ENCODE measurements at places on chromosomes 4 and X. TPM values are rescaled to one million over a fixed set of nuclear protein-coding genes. Genes with fewer than 3 reads are reported as not detected.
A peak's percentile ranks its signal among the peaks of the same experiment; 100 is the strongest.

Gene CD40LG
- total RNA-seq = 1.5 TPM

Gene MAGEC1
- total RNA-seq = not detected

Gene PDZD4
- total RNA-seq = 10.7 TPM

Gene NKX3-2
- 1.7 TPM for total RNA-seq

DNA sequence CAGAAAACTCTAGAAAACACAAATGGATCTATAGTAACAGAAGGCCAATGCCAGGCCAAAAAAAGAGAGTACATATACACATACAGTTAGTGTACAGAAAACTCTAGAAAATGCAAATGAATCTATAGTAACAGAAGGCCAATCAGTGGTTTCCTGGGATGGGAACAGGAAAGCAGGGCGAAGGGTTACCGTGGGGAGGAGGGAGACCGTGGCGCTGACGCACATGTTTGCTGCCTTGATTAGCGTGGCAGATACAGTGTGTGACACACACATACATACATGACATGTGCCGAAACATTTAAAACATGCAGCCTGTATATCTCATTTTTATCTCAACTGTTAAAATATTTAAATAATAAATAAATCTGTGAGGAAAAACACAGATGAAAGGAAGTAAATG lies 14.7 kb downstream of the GAK start:
- DNase-seq = peak; percentile 13
- peaks cover 88% of the 10 kb centered on the region for H3K4me1 ChIP-seq
- no peak overlapping the region for H3K27ac ChIP-seq

GRCh38 chr4:182206266-182206665 lies 36.9 kb upstream of the TENM3 start:
- H3K27ac ChIP-seq = peak overlapping the region; percentile 60
- DNase-seq = no peak
- H3K4me1 ChIP-seq = no peaks in the 10 kb centered on the region
- H3K27me3 ChIP-seq = no peaks in the 10 kb centered on the region
- no peaks in the 10 kb centered on the region for H3K36me3 ChIP-seq

DNA sequence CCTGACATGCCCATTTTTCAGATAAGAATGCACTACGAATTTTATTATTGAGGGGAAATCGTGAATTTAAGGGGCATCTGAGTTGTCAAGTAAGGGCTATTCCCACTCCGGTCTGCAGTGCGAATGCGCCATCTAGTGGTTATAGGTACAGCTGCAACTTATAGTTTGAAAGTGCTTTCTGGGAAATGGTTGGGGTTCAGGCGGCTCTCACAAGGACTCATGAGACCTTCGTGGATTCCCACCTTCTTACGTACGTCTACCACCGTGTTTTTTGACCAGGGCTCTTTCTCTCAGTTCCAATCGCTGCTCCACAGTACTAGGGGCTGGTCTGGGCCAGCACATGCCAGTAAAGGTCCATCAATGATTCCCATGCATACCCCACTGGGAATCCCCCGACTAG lies 12.3 kb downstream of the MSL3 start:
- no peaks in the 10 kb centered on the region for H3K4me1 ChIP-seq
- H3K4me3 ChIP-seq = no peak overlapping the region
- H3K27ac ChIP-seq = no peak overlapping the region
- H3K36me3 ChIP-seq = no peaks in the 10 kb centered on the region

- H3K36me3 ChIP-seq = no peaks in the 10 kb centered on the region
- peak within 1 kb of the TSS; percentile 40 for H3K4me3 ChIP-seq
- DNase-seq = peak; percentile 95
- peak within 1 kb of the TSS; percentile 88 for H3K27ac ChIP-seq
Observed at GRCh38 chr4:155758481-155759371, at the start of gene GUCY1B1. Gene GUCY1B1, plus strand, starts transcription at chr4:155759021. Its CDS starts 120 bp downstream, at chr4:155759141.

- H3K4me1 ChIP-seq = no peaks in the 10 kb centered on the region
- no peaks in the 10 kb centered on the region for H3K27me3 ChIP-seq
- H3K27ac ChIP-seq = no peak overlapping the region
- DNase-seq = no peak
- no peaks in the 10 kb centered on the region for H3K36me3 ChIP-seq
Observed at GRCh38 chrX:105488716-105489115, 268.2 kb upstream of the TEX13A start.

- no peak overlapping the region for H3K4me3 ChIP-seq
- no peak overlapping the region for H3K27ac ChIP-seq
- peak; percentile 41 for DNase-seq
- no peaks in the 10 kb centered on the region for H3K27me3 ChIP-seq
- H3K36me3 ChIP-seq = no peaks in the 10 kb centered on the region
Observed at GRCh38 chr4:152983774-152984411, 47.8 kb downstream of the FHDC1 start.

- no peak overlapping the region for H3K27ac ChIP-seq
- H3K27me3 ChIP-seq = no peaks in the 10 kb centered on the region
- H3K36me3 ChIP-seq = peaks cover 99% of the 10 kb centered on the region
- H3K4me1 ChIP-seq = no peaks in the 10 kb centered on the region
Observed at GRCh38 chr4:3212391-3213105, 36.4 kb upstream of the MSANTD1 start.

Measured in spleen (tissue), 13 donors.